ENCODE measurements at places on chromosomes 1 and 21.

DNA sequence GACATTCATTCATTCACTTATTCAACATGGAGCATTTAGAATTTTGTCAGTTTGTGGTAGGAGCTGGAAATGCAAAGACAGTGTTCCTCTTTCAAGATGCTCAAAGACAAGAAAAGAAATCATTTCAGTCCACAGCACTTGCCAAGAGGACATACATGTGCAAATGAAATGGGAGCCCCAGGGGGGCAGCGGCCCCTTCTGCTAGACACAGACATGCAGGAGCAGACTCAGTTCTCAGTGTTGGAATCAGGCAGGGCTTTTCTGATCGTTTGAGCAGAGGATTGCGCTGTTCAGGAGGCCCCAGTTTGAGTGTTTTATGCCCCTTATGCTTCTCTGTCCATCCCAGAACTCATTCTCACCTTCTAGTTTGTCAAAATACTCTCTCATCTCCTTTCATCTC lies 35.6 kb upstream of the VASH2 start:
- DNase-seq, result no peak

GRCh38 chr1:222938986-222939385 lies 124.1 kb downstream of the DISP1 start:
- no peak for DNase-seq

- DNase-seq, result no peak
Observed at GRCh38 chr1:31897526-31898100, 40.6 kb downstream of the PTP4A2 start.

- DNase-seq, result no peak
Observed at GRCh38 chr1:79849388-79849787, 842.9 kb upstream of the ADGRL4 start.

DNA sequence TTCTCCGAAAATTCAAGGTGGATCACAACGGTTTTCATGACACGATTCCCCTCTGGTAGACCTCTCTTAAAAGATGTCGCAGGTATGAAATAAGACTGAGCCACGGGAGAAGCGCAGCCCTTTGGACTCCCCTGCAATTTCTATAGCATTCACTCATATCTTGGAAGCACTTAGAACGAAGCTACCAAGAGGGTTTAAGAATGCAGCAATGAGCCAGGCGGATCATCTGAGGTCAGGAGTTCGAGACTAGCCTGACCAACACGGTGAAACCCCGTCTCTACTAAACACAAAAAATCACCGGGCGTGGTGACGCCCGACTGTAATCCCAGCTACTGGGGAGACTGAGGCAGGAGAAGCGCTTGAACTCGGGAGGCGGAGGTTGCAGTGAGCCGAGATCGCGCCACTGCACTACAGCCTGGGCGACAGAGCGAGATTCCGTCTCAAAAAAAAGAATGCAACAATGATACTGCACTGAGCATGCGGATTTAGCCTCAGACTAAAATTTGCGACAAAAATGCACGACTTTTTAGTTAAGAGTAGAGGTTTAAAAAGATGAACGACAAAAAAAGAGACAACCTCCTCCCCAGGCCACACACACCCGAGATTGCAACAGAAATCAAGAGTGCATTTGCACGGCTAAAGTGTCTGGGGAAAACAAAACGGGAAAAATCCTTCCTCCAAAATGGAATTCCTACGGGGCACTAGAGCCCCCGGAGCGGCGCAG lies 743 bp downstream of the TOMM20 start:
- no peak for DNase-seq

GRCh38 chr1:32068957-32069588 lies 3.7 kb upstream of the TMEM39B start:
- DNase-seq, result no peak

- DNase-seq, result no peak
Observed at GRCh38 chr21:15514073-15514946, 215.5 kb upstream of the USP25 start.

DNA sequence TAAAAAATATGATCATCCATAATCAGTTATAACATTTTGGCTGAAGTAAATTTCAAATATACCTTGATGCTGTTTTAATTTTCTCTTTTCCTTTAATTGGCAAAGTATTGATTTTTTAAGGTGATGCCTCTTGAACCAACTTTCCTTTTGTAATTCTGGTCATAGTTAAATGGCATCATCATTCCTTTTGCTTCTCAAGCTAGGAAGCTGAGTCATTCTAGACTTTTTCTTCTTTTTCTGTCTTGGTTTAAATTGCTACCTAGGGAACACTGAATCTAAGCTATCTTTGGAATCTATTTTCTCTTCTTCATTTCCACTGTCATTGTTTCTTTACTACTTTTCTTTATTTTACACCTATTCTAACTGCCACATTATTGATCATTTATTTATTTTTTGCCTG lies 162.7 kb downstream of the HMCN1 start:
- no peak for DNase-seq

DNA sequence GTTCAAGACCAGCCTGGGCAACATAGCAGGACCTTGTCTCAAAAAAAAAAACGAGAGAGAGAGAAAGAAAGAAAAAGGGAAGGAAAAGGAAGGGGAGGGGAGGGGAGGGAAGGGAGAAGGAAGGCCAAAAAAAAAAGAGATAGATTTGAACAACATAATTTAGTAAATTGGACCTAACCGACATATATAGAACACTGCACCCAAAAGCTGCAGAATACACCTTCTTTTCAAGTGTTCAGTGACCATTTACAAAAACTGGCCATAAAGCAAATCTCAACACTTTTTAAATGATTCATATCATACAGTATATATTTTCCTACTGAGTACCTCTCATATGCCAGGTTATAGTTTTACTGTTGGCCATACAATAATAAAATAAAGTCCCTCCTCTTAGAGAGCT lies 6.9 kb downstream of the TSTD1 start:
- no peak for DNase-seq

- DNase-seq, result no peak
Observed at GRCh38 chr1:160407839-160408801, 7.8 kb downstream of the VANGL2 start.

GRCh38 chr1:159778266-159778665 lies 2.5 kb upstream of the DUSP23 start:
- DNase-seq, result no peak

- no peak for DNase-seq
Observed at GRCh38 chr1:194378517-194378916, 1192.1 kb upstream of the B3GALT2 start.

GRCh38 chr1:38045401-38046332 lies 926 bp downstream of the POU3F1 start:
- DNase-seq, result no peak

GRCh38 chr1:203425663-203425975 lies 50.0 kb upstream of the PRELP start:
- DNase-seq, result no peak
